ENCODE measurements at places on chromosomes 1 and 21. TPM values are rescaled to one million over a fixed set of nuclear protein-coding genes. Genes with fewer than 3 reads are reported as not detected.

PEA15 gene
- total RNA-seq = 217 TPM

EMC1 gene
- 191 TPM for total RNA-seq

REN gene
- not detected for total RNA-seq

OR2L8 gene
- not detected for total RNA-seq

LCK gene
- not detected for total RNA-seq

PROK1 gene
- total RNA-seq = not detected

XCL1 gene
- total RNA-seq = not detected

TRABD2B gene
- total RNA-seq = 0.59 TPM

RSPH1 gene
- not detected for total RNA-seq

LRRC39 gene
- total RNA-seq = 0.56 TPM

CHIT1 gene
- total RNA-seq = 0.13 TPM

ARMH1 gene
- 0.91 TPM for total RNA-seq

RER1 gene
- 112 TPM for total RNA-seq

GUCA2B gene
- not detected for total RNA-seq

FCRL3 gene
- total RNA-seq = not detected

Data from smooth muscle cell of the pulmonary artery (primary cell).